ENCODE measurements at places on chromosomes 5 and 9.

DNA sequence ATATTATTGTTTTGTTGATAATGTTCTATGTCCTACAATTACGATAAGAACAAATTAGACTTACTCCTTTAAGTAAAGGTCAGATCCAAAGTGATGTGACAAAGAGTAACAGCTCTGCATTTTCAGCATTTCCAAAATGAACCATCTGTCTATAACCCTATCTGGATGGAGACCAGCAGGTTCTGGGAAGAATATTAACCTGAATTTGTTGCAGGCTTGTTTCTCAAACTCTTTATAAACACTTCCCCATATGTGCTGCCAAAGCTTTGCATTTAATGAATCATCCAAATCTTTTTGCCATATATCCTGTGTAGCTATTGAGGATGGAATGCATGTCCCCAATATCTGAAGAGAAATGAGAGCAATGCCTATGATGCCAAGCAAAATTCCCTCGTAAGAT lies 198.9 kb upstream of the SLC27A6 start:
- no peak for DNase-seq

DNA sequence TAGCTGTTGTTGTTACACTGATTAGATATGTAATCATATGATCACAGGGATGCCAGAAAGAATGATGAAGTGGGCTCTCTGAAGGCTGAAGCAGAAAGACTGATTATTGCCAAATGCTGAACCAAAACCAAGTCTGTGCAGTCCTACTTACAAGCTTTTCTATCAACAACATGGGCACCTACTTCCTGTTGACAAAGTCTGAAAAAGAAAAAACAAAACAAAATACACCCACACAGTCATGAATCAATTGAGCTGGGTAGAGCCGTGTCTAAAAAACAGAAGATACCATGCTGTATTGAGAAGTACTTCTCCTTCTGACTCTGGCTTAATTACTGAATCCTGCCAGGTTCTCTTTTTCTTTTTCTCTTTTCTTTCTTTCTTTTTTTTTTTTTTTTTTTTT lies 363.4 kb downstream of the RAB3C start:
- DNase-seq: no peak

DNA sequence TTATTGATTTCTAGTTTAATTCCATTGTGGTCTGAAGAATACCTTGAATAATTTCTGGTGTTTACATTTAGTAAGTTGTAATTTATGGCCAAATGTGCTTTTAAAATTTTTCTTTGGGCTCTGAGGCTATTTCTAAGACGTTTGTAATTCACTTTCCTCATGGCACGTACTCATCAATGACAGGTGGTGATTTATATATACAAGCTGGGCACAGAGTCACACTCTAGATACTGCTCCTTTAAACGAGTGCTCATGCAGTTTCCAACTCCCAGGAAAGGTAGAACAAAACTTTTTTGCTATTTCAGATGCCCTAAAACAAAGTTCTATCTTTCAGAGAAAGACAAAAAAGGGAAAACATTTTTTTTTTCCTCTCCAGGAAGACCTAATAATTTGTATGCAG lies 146.9 kb downstream of the AUH start:
- no peak for DNase-seq

DNA sequence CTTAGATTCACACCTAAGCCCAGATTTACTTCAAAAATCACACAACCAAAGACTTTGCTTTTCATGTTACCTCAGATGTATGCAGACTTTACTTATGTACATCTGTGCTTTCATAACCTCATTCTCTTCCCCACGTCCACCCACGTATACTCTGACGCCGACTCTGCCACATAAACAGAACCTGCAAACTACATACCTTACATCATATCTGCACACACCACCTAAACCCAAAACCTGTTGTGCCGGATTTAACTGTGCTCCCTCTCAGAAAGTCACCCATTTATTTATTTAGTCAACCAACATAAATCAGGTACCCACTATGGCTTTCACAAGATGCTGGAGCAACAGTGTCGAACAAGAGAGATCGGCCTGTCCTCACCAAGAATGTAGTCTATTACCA lies 1.0 kb upstream of the DPYSL3 start:
- DNase-seq: no peak

All from CD4-positive, alpha-beta T cell treated with Interleukin-12 subunit alpha and Interleukin-12 subunit beta, for 1 hour (primary cell).